Panc1 (cell line): ENCODE measurements at places on chromosomes 11 and 22. TPM values are rescaled to one million over a fixed set of nuclear protein-coding genes. Genes with fewer than 3 reads are reported as not detected.
A peak's percentile ranks its signal among the peaks of the same experiment; 100 is the strongest.

GRCh38 chr11:76141901-76142588, 64.3 kb downstream of the WNT11 start:
- no peaks in the 10 kb centered on the region for H3K4me1 ChIP-seq
- H3K27me3 ChIP-seq: no peaks in the 10 kb centered on the region
- H3K36me3 ChIP-seq: no peaks in the 10 kb centered on the region
- no peak overlapping the region for H3K27ac ChIP-seq
- no peak overlapping the region for H3K4me3 ChIP-seq
- no peak for DNase-seq

DNA sequence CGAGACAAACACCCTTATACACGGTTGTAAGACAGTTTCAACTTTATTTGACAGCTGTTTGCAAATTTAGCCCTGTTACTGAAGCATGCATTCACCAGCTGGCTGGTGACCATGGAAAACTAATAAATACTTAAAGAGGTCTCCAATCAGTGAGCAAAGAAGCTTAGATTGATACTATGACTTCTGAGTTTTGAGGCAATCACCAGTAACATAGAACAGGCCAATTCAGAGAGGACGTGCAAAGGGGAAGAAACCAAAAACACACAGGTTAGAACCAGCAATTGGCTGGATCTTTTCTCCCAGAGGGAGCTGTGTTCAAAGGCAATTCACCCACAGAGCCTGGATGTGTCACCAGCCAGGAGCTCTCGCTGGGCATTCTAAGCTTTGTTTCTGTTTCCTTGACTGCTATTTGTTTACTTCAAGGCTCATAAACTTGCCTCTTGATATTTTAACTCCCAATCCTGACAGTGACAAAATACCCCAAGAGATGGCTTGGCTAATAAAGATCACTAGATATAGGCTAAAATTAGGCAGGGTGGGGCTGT, 113.6 kb upstream of the MTMR2 start:
- no peaks in the 10 kb centered on the region for H3K27me3 ChIP-seq
- H3K4me1 ChIP-seq: peaks cover 9% of the 10 kb centered on the region; the same call in 1 of the 2 replicates
- DNase-seq: no peak
- no peak overlapping the region for H3K4me3 ChIP-seq
- peak overlapping the region; percentile 19; the same call in 1 of the 2 replicates for H3K27ac ChIP-seq

GRCh38 chr22:32076761-32077084, 33.7 kb downstream of the SLC5A1 start:
- H3K27ac ChIP-seq: no peak overlapping the region
- no peaks in the 10 kb centered on the region for H3K4me1 ChIP-seq
- peaks cover 3% of the 10 kb centered on the region; the same call in 1 of the 2 replicates for H3K27me3 ChIP-seq
- no peak overlapping the region for H3K4me3 ChIP-seq
- H3K36me3 ChIP-seq: no peaks in the 10 kb centered on the region
- DNase-seq: no peak

GRCh38 chr11:26704249-26704648, 17.6 kb downstream of the SLC5A12 start:
- no peak for DNase-seq
- no peak overlapping the region for H3K27ac ChIP-seq
- H3K36me3 ChIP-seq: no peaks in the 10 kb centered on the region
- H3K4me1 ChIP-seq: no peaks in the 10 kb centered on the region
- H3K4me3 ChIP-seq: no peak overlapping the region
- no peaks in the 10 kb centered on the region for H3K27me3 ChIP-seq

GRCh38 chr11:131880316-131880715, 509.9 kb downstream of the NTM start:
- H3K4me3 ChIP-seq: no peak overlapping the region
- no peaks in the 10 kb centered on the region for H3K36me3 ChIP-seq
- DNase-seq: no peak
- no peaks in the 10 kb centered on the region for H3K4me1 ChIP-seq
- H3K27me3 ChIP-seq: no peaks in the 10 kb centered on the region
- no peak overlapping the region for H3K27ac ChIP-seq

- peaks cover 9% of the 10 kb centered on the region; the same call in 1 of the 2 replicates for H3K36me3 ChIP-seq
- no peak for DNase-seq
- H3K4me1 ChIP-seq: no peaks in the 10 kb centered on the region
- H3K27me3 ChIP-seq: no peaks in the 10 kb centered on the region
- H3K4me3 ChIP-seq: no peak overlapping the region
These were observed 27.7 kb downstream of the CSRP3 start for GRCh38 chr11:19173964-19174638.

DNA sequence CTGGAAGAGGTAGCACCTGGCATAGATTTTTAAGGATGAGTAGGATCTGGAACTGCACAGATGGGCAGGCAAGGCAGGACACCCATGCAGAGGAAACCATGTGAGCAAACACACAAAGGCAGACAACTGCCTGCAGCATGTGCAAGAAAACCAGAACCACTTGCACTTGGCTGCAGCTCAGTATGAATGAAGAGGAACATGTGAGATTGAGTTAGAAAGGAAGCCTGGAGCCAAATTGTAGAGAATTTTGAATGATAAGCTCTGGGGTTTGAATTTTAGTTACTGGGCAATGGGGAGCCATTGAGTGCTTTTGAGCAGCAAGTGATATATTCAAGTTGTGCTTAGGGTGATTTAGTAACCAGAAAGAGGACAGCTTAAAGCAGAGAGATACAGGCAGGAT, 583.4 kb downstream of the SOX6 start:
- H3K4me3 ChIP-seq: no peak overlapping the region
- peaks cover 2% of the 10 kb centered on the region for H3K27me3 ChIP-seq
- no peaks in the 10 kb centered on the region for H3K36me3 ChIP-seq
- no peak for DNase-seq

DNA sequence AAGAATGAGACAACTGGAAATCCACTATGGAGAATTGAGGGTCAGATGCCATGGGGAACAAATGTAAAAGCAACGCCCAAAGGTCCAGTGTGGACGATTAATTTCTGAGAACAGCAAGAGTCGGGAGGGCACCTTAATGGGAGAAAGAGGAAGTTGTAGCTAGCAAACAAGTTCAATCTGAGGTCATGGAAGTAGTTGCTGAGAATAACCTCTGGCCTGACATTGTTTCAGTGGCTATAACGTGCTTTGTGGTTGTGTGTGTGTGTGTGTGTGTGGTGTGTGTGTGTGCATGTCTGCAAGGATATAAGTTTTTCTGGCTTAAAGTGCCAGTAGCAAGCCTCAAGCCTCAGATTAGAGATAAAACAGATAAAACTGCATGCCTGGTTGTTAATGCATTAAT, 1630.1 kb upstream of the TENM4 start:
- H3K27ac ChIP-seq: no peak overlapping the region
- no peak overlapping the region for H3K4me3 ChIP-seq
- H3K4me1 ChIP-seq: no peaks in the 10 kb centered on the region
- no peak for DNase-seq

DNA sequence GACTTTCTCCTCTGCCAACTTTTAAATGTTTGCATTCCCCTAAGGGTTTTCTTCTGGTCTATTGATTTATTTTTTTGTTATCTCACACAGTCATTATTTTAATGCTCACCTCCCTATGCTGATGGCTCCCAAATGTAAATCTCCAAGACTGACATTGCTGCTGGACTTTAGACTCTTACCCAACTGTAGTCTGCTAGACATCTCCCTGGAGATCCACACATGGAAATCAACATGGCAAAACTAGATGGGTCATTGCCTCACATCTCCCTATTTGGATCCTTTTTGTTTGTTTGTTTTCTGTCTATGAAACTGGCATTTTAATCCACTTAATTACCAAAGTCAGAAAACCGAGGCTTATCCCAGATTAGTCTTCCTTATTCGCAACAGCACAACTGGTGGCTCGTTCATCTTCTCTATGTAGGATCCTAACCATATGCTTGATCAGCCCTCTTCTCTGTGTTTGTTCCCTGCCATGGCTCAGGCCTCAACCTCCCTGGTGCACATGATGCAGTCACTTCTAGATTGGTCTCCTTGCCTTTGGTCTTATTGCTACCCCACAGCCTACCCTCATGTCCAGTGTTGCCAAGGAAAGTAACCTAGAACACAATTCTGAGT, 37.3 kb downstream of the SC5D start:
- no peak for DNase-seq
- peaks cover 10% of the 10 kb centered on the region for H3K27me3 ChIP-seq
- no peak overlapping the region for H3K4me3 ChIP-seq
- H3K27ac ChIP-seq: no peak overlapping the region
- no peaks in the 10 kb centered on the region for H3K36me3 ChIP-seq
- H3K4me1 ChIP-seq: no peaks in the 10 kb centered on the region

DNA sequence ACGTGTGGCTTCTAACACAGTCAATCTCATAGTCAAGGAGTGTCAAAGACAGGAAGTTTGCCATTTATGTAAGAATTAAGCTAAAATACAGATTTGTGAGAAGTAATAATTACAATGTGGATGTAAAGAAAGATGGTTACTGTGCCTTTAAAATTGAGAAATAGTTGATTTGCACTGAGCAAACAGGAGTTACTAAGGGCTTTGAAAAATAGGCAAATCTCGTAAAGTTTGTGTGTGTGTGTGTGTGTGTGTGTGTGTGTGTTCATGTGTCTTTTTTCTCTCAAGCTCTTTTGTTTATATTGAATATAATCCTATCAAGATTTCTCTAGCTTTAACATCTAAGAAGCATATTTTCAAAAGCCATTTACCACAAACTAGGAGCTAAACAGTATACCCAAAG, 2284.5 kb downstream of the LRRC4C start:
- no peak overlapping the region for H3K4me3 ChIP-seq
- no peaks in the 10 kb centered on the region for H3K27me3 ChIP-seq
- H3K4me1 ChIP-seq: no peaks in the 10 kb centered on the region
- no peak for DNase-seq

DNA sequence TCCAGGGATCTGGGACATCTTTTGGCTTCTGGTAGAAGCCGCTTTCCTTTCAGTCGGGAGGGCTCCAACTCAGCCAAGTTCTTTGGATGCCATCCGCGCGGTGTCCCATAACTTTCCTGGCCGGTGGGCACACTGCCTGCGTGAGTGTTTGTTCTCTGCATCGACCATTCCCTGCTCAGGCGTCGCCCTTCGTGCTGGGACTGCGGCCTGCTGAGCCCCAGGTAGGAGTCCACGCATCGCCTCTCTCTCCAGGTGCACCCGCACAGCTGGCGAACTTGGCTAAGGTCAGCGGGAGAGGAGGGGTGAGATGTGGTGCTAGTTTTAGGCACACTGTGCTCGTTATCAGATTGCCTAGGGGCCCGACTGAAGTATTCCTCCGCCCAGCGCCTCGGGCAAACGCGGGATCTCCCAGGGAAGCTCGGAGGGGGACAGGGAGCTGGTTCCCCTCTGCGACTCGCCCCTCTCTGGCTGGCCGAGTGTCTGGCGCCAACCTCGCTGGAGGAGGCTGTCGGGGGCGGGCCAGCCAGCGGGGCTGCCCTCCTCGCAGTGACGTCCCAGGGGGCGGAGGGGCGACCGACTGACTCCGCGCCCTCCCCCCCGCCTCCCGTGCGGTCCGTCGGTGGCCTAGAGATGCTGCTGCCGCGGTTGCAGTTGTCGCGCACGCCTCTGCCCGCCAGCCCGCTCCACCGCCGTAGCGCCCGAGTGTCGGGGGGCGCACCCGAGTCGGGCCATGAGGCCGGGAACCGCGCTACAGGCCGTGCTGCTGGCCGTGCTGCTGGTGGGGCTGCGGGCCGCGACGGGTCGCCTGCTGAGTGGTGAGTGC, at the start of gene LAYN:
Gene LAYN (plus strand): TSS at position 607 of the 823 bp plus-strand sequence. CDS start 124 bp downstream, at position 731.
- H3K36me3 ChIP-seq: no peaks in the 10 kb centered on the region
- no peak within 1 kb of the TSS for H3K27ac ChIP-seq
- peak within 1 kb of the TSS; percentile 58 for H3K4me3 ChIP-seq
- H3K27me3 ChIP-seq: peaks cover 23% of the 10 kb centered on the region
- peaks cover 7% of the 10 kb centered on the region; the same call in 1 of the 2 replicates for H3K4me1 ChIP-seq

DNA sequence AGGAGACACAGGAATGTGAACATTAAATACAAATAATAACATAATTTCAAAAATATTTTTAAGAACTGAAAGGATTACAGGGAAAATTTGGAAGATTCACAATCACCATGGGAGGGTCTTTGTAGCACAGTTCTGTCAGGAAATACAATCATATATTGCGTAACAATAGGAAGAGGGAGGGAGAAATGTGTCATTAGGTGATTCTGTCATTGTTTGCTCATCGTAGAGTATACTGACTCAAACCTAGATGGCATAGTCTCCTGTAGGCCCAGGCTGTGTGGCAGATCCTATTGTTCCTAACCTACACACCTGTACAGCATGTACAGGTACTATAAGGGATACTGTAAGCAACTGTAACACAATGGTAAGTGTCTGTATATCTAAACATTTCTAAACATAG, 330.4 kb downstream of the BRD1 start:
- H3K27ac ChIP-seq: no peak overlapping the region
- no peaks in the 10 kb centered on the region for H3K27me3 ChIP-seq
- peaks cover 3% of the 10 kb centered on the region; the same call in 1 of the 2 replicates for H3K4me1 ChIP-seq
- no peak for DNase-seq
- no peak overlapping the region for H3K4me3 ChIP-seq

GRCh38 chr11:12043959-12044791, 35.7 kb upstream of the DKK3 start:
- peak overlapping the region; percentile 86 for H3K27ac ChIP-seq
- DNase-seq: peak; percentile 95
- no peaks in the 10 kb centered on the region for H3K36me3 ChIP-seq

GRCh38 chr22:42920101-42920820, 63.2 kb upstream of the ARFGAP3 start:
- peaks cover 12% of the 10 kb centered on the region for H3K4me1 ChIP-seq
- H3K4me3 ChIP-seq: no peak overlapping the region
- H3K27me3 ChIP-seq: no peaks in the 10 kb centered on the region
- H3K27ac ChIP-seq: no peak overlapping the region

- no peak overlapping the region for H3K27ac ChIP-seq
- no peaks in the 10 kb centered on the region for H3K36me3 ChIP-seq
- no peaks in the 10 kb centered on the region for H3K4me1 ChIP-seq
These were observed 1.9 kb downstream of the MS4A10 start for GRCh38 chr11:60786811-60787567.

GRCh38 chr11:31397239-31397834, 27.7 kb downstream of the DNAJC24 start:
- no peaks in the 10 kb centered on the region for H3K36me3 ChIP-seq
- DNase-seq: no peak
- H3K27me3 ChIP-seq: no peaks in the 10 kb centered on the region
- no peaks in the 10 kb centered on the region for H3K4me1 ChIP-seq
- H3K27ac ChIP-seq: no peak overlapping the region
- no peak overlapping the region for H3K4me3 ChIP-seq

- DNase-seq: no peak
- no peak overlapping the region for H3K4me3 ChIP-seq
- no peaks in the 10 kb centered on the region for H3K4me1 ChIP-seq
- no peaks in the 10 kb centered on the region for H3K27me3 ChIP-seq
- H3K36me3 ChIP-seq: no peaks in the 10 kb centered on the region
- H3K27ac ChIP-seq: no peak overlapping the region
These were observed 10.2 kb upstream of the LTO1 start for GRCh38 chr11:69685348-69685747.

Gene BTG4
- not detected for total RNA-seq

Gene KIAA1671
- total RNA-seq: 48.1 TPM

Gene SCO2
- 14.2 TPM for total RNA-seq

Gene MFNG
- 7.1 TPM for total RNA-seq
